Hindlimb muscle (tissue), 1 donor: ENCODE measurements at places on chromosomes 3 and 15. TPM values are rescaled to one million over a fixed set of nuclear protein-coding genes. Genes with fewer than 3 reads are reported as not detected.
A peak's percentile ranks its signal among the peaks of the same experiment; 100 is the strongest.

The PLSCR2 gene
- not detected for polyA plus RNA-seq

The ZBED2 gene
- polyA plus RNA-seq: not detected

The AMOTL2 gene
- polyA plus RNA-seq: 73.7 TPM

The KBTBD13 gene
- 1.7 TPM for polyA plus RNA-seq

The CNTN4 gene
- 2.6 TPM for polyA plus RNA-seq

The GHRL gene
- 2.1 TPM for polyA plus RNA-seq

The CCR3 gene
- polyA plus RNA-seq: not detected

The PHC3 gene
- 25.4 TPM for polyA plus RNA-seq

The ACAD9 gene
- polyA plus RNA-seq: 28.2 TPM

GRCh38 chr15:55356985-55357585, 38.1 kb downstream of the PIGB start:
- DNase-seq: no peak

DNA sequence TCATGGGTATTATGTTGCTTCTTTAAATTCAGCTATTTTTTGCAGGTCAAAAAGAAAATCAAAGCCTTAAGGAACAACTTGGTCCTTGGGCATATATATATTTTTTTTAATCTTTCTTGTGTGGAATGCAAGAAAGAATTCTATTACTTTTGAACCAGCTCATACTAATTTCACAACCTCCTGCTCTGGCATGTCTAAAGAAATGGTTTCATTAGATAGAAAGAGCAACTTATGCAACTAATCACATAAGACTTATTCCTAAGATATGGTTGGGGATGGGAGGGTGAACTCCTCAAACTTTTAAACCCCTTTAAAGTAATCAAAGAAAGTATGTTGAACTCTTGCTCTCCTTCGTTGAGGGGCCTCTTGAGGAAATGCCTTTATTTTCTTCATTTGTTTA, 114.9 kb downstream of the GMNC start:
- DNase-seq: no peak

GRCh38 chr15:23397779-23398178, 43.2 kb downstream of the GOLGA8S start:
- DNase-seq: no peak

GRCh38 chr15:62428259-62428658, 263.2 kb upstream of the C2CD4B start:
- DNase-seq: no peak

GRCh38 chr3:186516646-186517045, 27.5 kb downstream of the CRYGS start:
- DNase-seq: no peak

DNA sequence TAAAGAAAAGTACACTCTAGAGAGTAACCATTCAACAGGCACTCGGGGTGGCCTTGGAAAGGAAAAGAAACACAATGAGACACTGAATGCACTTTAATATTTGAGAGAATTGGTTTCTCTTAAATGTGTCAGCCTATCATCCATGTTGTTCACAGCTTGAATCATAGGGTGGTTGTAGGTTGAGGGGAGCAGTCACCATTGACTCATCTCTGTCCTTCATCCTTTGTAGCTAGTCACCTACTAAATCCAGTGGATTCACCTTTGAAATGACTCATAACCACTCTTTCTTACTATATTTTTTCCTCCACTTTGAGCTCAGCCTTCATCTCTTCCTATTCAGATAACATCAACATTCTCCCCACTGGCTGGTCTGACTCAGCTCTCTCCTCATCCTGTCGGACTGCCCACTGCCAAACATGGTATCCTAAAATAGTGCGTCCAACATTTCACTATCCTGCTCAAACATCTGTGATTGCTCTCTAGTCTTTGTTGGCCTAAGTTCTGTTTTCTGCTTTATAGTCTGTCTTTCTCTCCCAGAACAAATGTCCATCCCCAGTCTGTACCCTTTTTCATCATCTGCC, 182.7 kb upstream of the GADL1 start:
- DNase-seq: no peak

- no peak for DNase-seq
Observed at GRCh38 chr3:37668818-37669610, 192.7 kb upstream of the CTDSPL start.

GRCh38 chr3:194367992-194368841, 1.3 kb downstream of the LRRC15 start:
- peak; percentile 47 for DNase-seq

GRCh38 chr3:143222505-143222904, 102.9 kb downstream of the CHST2 start:
- DNase-seq: no peak

GRCh38 chr15:79049416-79049815, 41.2 kb downstream of the RASGRF1 start:
- DNase-seq: no peak

- DNase-seq: no peak
Observed at GRCh38 chr3:87969620-87970019, 89.2 kb downstream of the CGGBP1 start.

DNA sequence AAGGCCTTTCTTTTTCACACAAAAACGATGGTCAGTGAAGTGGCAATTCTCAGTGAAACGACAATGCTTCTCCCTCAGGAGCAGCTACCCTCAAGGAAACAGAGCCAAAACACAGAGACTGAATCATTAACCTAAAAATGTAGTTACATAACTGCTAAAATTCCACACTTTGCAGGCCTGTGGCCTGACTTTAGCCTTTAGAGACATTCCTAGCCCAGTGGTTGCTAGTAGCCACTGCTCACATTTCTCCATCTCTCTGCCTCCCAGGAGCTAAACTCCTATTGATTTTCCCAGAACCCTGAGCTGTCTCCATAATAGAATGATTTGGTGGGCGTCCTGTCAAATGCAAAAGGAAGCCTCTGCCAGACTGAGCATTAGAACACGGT, 630.1 kb upstream of the KCNMB2 start:
- DNase-seq: no peak

GRCh38 chr3:53800041-53800906, 45.9 kb downstream of the CHDH start:
- DNase-seq: no peak

DNA sequence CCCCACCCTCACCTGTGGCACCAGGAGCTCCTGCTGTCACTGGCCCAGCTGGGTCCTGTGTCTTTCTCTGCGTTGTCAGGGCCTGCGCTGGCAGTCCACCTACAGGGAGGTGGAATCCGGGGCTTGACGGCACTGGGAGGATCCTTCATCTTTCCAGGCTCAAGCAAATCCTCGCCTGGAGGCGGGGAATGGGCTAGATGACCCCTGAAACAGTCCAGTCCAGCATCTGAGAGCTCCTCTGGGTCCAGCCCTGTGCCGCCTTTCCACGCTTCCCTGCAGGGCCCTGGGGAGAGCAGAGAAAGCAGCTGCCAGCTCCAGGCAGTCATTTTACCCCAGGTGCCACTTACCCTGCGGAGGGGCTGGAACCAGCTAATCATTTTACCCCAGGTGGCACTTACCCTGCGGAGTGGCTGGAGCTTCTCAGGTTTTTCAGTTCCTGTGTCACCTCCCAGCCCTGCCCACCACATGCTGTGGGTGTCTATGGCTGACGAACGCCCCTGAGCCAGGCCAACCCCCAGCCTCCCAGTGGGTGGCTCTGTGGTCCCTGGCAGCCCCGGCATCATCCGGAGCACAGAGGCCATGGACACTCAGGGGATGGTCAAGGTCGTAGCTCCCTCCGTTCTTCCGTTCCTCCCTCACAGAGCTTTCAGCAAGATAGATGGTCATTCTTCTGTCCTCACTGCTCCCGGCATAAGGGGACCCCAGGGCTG, 17.9 kb upstream of the ADIPOQ start:
- no peak for DNase-seq

DNA sequence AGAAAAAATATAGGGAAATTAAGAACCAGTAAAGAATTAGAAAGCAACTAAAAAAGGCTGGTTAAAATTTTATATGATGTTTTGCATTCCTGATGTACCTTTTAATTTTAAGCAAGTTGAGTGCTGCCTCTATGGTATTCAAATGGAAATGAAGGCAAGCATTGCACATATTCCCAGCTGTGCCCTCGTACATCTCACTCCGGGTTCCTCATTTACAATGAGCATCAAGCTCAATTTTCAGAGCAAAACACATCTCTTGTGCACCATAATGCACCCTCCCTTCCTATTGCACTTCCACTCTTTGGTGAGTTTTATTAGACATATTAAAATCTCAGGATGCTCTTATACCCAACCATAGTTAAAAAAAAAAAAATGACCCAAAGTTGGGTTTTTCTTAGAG, 267.9 kb downstream of the CHST2 start:
- no peak for DNase-seq
